ENCODE measurements at places on chromosomes 3 and 15. TPM values are rescaled to one million over a fixed set of nuclear protein-coding genes. Genes with fewer than 3 reads are reported as not detected.

The RASL12 gene
- total RNA-seq, result 0.19 TPM

The CAMK1 gene
- 13.0 TPM for total RNA-seq

The EXD1 gene
- not detected for total RNA-seq

The FETUB gene
- total RNA-seq, result 0.12 TPM

The SERPINI2 gene
- not detected for total RNA-seq

The AADACL2 gene
- total RNA-seq, result not detected

The CCDC9B gene
- 18.3 TPM for total RNA-seq

The NR2E3 gene
- 0.18 TPM for total RNA-seq
